ENCODE measurements at places on chromosomes 3 and 15.

DNA sequence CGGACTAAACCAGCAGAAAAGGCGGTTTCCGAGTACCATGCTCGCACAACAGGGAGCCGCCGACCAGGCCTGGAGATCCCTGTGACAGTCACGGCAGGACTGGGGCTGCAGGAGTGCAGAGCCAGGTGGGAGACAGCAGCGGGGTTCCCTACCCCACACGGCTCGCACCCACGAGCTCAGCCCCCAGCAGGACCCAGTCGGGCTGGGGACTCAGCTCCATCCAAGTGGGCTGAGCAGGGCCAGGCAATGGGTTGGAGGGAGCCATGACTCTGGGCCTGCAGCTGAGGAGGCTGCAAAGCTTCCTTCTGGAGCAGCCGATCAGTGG is 15.8 kb downstream of the XXYLT1 start:
- no peak for DNase-seq

GRCh38 chr3:117356091-117356705 is 646.6 kb downstream of the TUSC7 start:
- DNase-seq: no peak

DNA sequence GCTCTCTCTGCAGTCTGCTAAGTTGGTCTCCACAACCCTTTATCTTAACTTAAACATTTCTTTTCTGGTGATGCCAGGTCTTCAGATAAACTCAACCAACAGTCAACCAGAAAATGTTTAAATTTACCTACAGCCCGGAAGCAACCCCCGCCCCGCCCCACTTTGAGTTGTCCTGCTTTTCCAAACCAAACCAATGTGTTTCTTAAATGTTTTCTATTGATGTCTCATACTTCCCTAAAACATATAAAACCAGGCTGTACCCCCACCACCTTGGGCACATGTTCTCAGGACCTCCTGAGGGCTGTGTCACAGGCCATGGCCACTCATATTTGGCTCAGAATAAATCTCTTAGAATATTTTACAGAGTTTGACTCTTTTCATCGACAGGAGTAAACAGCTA is 13.2 kb upstream of the GPR160 start:
- DNase-seq: no peak

DNA sequence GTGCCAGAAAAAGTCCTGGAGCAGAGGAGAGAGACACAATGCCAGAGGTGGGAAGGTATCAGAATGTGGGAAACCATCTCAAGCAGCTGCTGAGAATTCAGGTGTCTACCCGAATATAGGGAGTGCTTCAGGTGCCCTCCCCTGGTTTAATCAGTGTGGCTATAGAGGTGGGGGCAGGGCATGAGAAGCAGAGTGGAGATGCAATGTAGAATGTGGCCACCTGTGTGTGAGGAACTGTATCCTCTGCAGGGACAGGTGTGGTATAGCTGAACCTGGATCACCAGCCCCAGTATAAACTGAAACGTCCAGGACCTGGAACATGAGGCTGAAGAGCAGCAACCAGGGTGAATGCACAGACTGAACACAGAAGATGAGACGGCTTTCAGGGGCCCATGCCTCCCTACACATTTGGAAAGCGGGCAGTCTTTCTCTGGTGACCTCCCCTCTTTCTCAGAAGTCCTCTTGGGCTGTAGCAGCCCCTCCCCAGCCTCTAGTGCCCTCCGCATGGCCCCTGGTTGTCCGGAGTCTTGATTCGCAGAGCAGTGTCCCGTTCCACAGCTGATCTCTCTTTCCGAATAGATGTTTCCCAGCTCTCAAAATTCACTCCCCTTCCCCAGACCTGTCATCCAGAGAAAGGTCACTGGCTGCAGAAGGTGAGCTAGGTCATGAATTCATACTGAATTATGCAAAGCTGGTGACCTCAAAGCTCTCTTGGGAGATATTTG is 103.1 kb downstream of the ABHD5 start:
- no peak for DNase-seq

- DNase-seq: no peak
Measured at GRCh38 chr15:43241100-43241499, 20.3 kb upstream of the EPB42 start.

DNA sequence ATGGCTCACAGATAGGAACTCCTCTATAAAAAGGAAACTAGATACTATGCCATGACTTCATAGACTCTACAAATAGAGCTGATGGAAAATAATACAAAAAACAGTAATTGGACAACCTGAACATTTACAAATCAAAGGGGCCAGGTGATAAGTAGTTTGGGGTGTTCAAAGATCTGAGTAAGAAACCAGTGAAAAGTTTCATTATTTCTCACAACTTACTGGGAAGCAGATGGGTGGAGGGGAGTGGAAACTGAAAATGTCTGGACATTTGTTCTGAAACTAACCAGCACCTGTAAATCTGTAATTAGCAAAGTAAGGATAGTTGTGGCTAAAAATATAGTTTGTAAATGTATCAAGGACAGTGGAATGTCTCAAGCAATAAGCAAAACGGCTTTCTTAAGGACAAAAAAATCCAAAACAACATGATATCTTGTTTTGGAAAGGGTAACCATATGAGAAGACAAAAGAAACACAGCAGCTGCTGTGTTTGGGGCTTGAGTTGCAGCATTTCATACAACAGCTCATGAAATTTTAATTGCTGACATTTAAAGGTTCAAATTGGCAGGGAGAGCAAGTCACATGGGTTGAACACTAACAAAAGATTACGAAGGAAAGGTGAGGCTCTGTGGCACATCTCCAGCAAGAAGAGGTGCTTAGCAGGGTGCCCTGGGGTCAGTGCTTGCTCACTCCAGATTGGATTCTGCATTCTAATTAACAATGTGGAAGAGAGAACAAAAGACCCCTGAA is 26.8 kb upstream of the THBS1 start:
- DNase-seq: no peak

Data from AML-193 (cell line).